ENCODE measurements at places on chromosomes 3 and 15.

DNA sequence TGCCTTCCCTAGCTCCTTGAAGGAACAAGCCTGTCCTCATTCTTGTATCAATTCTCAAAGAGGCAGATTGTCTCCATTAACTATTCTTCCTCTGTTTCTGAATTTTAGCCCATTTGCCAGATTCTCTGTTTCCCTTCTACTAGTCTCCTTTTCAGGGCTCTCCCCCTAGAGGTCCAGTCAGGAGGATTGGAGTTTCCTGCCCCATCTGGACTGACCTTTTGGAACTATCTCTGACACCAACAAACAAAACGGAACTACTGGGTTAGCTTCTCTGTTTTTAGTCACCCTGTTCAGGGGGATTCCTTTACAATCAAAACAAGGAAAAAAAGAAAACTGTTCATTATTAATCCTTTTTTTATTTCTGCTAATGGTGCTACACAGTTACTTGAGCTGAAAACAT lies 10.2 kb upstream of the KPNA4 start:
- no peak for DNase-seq

DNA sequence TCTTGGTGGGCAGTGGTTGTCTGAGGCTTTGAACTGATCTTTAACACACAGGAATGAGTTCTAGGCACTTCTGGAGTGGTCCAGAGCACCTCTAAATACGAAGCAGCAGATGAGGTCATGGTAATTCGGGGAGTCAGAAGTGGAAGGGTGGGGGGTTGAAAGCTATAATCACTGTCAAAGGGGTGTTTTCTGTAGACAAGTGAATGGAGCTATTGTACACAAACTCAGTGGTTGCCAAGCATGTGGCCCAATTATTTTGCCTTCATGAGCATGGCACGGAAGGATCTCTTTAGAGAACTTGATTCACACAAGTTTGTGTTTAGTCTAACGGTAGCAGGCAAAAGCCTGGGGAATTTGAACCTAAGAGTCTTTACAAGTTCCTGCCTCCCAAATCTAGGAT lies 6.3 kb downstream of the FRMD5 start:
- peak; percentile 69 for DNase-seq

- DNase-seq, result no peak
These were observed 64.6 kb downstream of the STAC start for GRCh38 chr3:36444909-36445308.

DNA sequence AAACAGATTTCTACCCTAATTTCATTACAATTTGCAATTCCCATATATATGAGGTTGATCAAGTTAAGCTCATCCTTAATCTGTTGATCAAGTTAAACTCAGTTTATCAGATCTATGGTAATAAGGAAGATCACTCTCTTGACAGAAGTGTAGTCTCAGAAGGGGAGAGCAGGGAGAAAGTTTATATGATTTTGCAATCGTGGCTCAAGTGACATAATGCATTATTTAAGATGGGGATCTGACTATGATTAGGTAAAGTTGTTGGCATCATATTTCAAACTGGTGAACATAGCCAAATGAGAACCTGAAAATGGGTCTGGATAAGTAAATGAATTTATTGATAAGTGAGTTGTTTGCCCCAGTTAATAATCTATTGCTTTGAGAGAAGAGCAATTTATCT lies 995.3 kb downstream of the OTOL1 start:
- DNase-seq, result no peak

DNA sequence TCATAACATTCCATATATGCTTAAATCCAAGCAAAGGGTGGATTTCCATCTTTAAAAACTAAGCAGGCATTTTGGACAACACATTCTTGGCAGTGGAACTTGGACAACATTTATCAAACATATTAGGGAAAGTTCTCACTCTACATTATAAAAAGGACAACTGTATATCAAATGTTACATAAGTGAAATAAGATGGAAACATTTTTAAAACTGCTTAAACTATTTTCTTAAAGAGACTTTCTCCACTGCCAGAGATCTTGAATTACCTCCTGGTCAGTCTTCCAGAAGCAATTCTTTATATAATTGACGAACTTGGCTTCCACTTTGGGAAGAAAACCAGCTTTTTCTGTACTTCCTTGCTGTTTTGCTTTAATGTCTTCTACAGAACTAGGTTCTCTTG lies 109.3 kb downstream of the NEO1 start:
- no peak for DNase-seq

GRCh38 chr15:44397869-44398268 lies 29.6 kb upstream of the CTDSPL2 start:
- no peak for DNase-seq

DNA sequence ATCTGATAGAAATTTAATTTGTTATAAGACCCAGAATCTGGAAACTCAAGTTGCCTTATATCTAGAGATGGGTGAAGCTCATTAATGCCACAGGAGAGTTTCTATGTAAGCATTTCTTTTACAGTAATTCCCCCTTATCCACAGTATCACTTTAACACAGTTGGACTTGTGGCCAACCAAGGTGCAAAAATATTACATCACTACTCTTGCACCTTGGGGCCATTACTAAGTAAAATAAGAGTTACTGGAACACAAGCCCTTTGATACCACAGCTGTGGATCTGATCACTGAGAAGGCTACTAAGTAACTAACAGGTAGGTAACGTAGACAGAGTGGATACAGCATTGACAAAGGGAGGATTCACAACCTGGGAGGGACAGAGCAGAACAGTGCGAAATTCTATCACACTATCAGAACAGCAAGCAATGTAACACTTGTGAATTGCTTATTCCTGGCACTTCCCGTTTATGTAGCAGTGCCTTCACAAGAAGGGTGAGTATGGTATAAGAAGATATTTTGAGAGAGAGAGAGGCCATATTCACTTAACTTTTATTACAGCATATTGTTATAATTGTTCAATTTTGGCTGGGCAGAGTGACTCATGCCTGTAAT lies 33.9 kb upstream of the TOPBP1 start:
- no peak for DNase-seq

DNA sequence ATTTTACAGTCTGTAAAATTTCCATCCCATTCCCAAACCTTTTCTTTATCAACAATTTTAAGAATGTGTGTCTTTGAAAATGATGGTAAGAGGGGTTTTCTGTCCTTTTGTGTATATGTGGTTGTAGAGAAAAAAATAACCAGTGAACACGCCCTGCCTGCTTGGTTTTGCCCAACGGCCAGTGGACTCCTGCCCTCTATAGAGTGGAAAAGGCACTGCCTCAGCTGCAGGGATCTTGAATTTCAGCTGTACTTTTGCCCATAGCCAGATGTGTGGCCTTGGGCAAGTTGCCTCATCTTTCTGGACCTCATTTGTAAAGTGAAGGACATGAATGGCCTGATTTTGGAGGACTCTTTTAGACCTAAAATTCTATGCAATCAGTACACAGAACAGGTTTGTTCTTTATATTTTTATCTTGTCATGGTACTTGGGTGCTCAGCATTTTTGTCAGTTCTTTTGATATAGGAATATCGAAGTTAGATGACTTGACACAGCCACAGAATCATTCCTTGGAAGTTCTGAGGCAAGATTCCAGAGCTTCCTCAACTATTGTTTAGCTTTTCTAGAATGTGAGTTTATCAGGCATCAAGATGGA lies 81.0 kb downstream of the CLDN11 start:
- no peak for DNase-seq

GRCh38 chr3:122298239-122298638 lies 26.8 kb upstream of the CSTA start:
- DNase-seq, result no peak

DNA sequence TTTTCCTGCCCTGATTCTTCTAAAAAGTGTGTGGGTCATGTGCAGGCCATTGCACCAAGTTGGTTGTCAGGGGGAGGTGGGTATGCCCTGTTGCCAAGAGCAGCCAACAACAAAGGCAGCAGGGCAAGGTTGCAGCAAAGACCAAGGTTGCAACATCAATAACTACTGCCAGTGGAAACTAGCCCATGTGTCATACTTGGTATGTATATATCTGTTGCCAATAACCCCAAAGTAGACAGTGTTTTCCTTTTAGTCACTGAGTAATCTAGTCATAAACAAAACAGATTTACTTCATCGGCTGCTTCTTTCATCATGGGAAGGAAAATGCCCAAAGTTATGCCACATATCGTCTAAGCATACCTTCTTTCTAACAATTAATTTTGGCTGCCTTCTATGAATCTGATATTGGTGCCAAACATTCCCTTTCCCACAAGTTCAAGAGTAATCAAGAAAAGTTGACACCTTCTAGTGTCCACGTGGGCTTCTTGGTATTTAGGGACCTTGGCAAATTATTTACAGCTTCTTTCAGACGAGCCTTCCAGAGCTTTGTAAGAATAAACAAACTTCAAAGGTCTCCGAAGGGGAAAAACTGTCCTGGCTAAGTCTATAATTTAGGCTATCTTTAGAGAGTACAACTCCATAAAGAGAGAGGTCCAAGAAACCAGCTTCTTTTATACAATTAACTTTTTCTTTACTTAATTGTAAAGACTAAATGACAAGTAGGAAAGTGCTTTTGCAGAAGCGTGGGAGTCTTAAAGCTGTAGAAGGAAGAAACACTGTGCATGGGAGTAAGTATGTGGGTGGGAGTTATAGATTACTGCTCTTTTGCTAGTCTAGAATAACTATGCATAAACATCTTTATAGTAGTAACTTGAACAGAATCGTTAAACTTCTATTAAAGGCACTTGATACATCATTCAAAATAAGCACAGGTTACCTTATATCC lies 10.0 kb upstream of the MBNL1 start:
- DNase-seq, result no peak

DNA sequence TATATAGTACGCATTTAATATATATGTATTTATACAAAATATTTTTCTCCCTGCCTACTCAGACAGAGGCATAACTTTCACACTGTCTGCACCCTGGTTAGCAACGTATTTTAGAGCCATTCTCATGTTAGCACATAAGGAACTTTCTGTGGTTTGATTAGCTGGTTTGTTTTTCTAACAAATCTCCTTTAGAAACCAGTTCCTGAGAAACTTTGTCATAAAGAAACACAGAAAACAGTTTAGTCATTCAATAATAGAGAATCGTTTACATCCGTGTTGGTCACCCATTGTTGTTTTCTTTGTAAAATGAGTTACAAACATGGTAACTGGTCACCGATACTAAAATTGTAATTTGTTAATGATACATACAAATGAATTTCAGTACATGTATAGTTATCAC lies 5.9 kb upstream of the NGRN start:
- DNase-seq, result no peak

DNA sequence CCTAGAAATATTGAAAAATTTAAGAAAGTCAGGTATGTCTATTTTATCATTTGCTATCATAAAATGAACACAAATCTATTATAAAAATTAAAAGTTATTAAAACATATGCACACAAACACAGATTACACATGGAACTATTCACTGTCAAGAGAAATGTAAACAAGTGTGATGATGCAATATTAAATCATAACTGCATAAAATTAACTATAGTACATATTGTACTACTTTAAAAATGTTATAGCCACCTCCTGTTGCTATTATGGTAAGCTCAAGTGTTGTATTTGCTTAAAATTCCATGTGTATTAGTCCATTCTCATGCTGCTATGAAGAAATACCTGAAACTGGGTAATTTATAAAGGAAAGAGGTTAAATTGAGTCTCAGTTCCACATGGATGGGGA lies 54.7 kb upstream of the CMC1 start:
- no peak for DNase-seq

- no peak for DNase-seq
These were observed 576 bp upstream of the RPAP1 start for GRCh38 chr15:41544650-41545015.

DNA sequence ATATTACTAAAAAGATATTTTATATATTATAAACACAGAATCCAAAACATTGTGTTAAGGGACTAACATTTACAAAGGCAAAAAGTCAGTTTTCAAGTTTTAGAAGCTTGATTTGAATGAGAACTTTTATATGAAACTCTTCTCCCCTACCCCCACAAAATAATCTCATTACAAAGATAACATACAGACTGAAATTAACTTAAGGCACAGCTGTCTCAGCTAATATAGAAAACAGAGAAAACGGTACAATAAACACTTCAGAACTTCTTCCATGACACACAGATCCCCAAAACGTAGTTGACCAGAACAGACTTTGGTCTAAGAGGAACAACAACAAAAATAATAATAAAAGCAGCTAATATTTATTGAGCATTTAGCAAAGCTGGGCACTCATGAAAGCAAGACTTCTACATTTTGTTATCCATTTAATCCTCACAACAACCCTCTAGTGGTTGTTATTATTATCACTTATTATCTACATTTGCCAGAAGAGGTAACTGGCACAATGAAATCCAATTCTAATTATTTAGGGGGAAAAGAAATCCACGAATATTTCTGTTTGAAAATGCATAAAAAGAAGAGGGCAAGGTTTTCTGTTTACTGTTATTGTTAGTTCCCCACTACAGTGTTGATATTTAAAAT lies 68.1 kb downstream of the PFN2 start:
- DNase-seq, result no peak

DNA sequence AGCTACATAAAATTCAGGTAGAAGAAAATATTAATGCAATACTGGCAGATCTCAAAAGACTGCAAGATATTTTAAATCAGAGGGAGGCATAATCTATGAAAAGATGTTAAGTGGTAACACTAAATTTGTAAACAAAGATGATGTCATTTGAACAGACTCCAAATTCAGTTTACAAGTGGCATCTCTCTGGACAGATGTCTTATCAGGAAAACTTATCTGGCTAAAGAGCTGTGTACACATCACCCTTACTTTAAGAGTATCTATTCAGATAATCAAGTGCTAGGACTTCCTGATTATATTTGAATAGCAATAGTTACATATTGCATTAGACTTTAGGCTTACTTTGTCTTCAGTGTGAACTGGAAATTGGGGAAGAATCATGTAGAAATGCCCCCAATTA lies 231.5 kb downstream of the WDR72 start:
- DNase-seq, result no peak

GRCh38 chr15:39125226-39125625 lies 455.7 kb upstream of the THBS1 start:
- DNase-seq, result no peak

DNA sequence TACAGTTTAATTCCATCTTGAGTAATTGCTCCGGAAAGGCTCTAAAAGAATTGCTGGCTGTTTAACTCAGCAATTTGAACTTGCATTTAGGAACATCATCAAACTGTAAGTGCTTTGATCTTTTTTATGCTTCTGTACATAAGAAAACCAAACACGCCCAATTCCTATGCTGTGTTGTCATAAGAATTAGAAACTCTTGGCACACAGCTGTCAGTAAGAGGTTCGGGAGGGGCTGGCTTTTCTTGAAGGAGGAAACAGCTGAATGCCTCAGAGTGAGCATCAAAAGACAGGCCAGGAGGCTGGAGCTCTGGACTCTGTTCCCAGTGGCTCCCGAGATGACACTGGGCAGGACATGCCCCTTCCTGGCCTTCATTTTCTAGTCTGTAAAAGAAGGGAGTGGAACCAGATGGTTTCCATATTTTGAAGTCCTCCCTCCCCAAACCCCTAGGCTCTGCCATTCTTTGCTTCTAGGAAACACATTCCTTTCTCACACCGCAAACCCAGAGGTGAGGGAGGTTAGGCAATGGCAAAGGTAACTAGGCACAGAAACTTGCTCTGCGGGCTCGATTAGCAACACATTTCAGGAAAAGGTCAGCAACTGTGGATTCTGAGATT lies 73.7 kb upstream of the DLG1 start:
- DNase-seq, result no peak
